ENCODE measurements at places on chromosomes 1 and 21. TPM values are rescaled to one million over a fixed set of nuclear protein-coding genes. Genes with fewer than 3 reads are reported as not detected.

The KIRREL1 gene
- polyA plus RNA-seq, result 178 TPM

The GSTM1 gene
- 3.2 TPM for polyA plus RNA-seq

The C1orf74 gene
- polyA plus RNA-seq, result 4.1 TPM

The LINGO4 gene
- polyA plus RNA-seq, result 0.04 TPM

The MASP2 gene
- polyA plus RNA-seq, result 4.0 TPM

The OR2AK2 gene
- polyA plus RNA-seq, result not detected

The RSPH1 gene
- polyA plus RNA-seq, result 12.4 TPM

All from right renal cortex interstitium (tissue), 3 donors.